Stimulated activated CD4-positive, alpha-beta T cell treated with anti-CD3 and anti-CD28 coated beads, Interleukin-1b, Interleukin-23, amount 100 ng/mL, for 1 hour (primary cell): ENCODE measurements at places on chromosomes 6 and 20.

DNA sequence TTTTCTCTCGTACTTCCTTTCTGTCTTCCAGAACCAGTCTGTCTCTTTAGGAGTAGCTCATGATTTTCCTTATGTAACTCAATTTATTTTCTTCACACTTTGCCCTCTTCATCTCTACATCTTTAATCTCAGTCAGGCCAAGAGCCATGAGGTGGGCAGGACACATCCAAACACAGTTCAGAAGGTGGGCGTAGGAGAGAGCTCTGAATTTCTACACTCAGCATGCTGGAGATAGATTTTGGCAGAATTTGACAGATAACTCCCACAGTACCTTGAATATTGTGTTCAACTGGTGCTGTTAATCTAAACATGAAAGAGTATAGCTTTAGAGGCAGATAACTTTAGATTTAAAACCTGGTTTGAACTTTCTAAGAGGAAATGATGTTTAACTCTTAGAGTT is 23.8 kb upstream of the ZBTB24 start:
- DNase-seq, result no peak

GRCh38 chr6:98525860-98526259 is 308.5 kb upstream of the POU3F2 start:
- no peak for DNase-seq

DNA sequence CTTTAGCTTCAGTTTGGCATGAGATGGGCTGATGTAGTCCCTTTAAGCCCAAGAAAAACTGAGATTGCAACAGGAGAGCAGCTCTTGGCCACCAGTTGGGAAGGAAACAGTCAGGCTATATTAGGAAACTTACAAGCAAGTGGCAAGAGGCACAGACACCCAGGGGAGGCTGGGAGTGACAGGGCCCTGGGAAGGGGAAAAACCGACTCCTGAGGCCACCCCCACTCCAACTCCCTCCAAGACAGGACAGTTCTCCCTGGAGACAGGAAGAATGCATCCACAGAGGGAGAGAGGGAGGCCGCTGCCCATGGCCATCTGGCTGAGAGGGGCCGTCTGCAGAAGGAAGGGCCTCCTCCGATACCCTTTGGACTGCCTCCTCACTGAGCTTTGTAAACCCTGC is 20.5 kb downstream of the JPH2 start:
- DNase-seq, result no peak

- DNase-seq, result no peak
Measured at GRCh38 chr6:52595000-52595795, 18.3 kb upstream of the TRAM2 start.

DNA sequence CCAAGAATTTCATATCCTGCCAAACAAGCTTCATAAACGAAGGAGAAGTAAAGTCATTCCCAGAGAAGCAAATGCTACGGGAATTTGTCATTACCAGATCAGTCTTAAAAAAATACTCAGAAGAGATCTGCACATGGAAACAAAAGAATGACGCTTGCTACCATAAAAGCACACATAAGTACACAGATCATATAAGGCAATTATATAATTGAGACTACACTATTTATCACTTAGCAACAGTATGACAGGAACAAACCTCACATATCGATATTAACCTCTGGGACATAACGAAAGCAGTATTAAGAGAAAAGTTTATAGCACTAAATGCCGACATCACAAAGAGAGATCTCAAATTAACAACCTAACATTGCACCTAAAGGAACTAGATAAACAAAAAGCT is 67.6 kb upstream of the TMEM200A start:
- no peak for DNase-seq

GRCh38 chr20:62754122-62754990 is 41.9 kb upstream of the MRGBP start:
- no peak for DNase-seq

GRCh38 chr6:134057478-134057877 is 5.1 kb upstream of the SLC2A12 start:
- no peak for DNase-seq

DNA sequence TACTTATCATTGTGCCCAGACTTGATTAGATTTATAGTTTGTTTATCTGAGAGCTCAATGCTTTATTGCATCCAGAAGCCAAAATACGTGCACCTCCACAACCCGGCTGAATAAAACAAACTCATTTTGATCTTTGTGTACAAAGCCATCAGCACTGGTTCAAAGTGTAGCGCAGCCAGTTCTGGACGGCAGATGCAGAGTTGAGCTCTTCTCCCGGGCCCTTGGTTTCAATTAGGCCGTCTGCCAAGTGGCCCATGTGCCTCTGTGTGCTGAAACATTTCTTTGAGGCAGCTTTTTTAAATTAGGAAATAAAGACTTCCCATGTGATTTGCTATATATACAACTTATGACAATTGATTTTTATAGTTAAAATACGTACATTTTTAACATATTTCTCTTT is 96.2 kb upstream of the RSPO3 start:
- no peak for DNase-seq

GRCh38 chr6:9647599-9647998 is 767.3 kb downstream of the TFAP2A start:
- DNase-seq, result no peak

DNA sequence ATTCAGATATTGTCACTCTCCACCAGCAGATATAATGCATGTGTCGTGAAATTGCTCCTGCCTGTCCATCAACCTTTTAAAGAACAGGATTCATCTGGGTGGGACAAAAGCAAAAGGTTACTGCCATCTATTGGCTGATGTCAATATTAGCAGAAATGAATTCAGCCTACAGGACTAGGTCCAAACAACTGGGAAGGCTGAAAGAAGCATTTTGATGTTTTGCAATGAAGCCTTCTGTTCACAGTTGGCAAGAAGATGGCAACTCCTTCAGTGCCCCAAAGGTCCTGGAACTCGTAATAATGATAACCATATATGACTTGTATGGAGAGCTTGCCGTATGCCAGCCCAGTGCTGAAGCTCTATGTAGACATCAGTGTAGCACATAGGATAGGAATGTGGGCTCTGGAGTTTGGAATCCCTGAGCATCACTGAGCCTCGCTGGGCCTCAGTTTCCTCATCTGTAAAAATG is 7.5 kb downstream of the BCAS1 start:
- DNase-seq, result no peak

GRCh38 chr6:67210450-67210849 is 1424.6 kb upstream of the ADGRB3 start:
- no peak for DNase-seq

- no peak for DNase-seq
Measured at GRCh38 chr6:86128130-86128814, 485.6 kb upstream of the SYNCRIP start.

DNA sequence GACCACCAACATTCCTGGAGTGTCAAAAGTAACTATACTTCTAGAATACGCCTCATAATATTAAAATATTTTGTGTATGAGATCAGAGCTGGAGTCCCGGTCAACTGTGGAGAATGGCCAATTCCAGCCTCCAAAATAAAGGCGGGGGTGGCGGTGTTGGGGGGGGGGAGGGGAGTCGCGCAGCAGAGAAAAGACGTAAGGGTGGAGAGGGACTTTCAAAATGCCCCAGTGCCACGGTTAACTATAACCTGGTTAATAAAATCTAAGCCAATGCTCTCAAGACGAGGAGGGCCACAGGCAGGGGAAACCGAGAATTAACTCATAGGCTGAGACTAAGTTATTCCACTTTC is 1.3 kb downstream of the NUP153 start:
- DNase-seq, result no peak

- DNase-seq, result no peak
Measured at GRCh38 chr6:96923871-96924493, 546 bp upstream of the KLHL32 start.

DNA sequence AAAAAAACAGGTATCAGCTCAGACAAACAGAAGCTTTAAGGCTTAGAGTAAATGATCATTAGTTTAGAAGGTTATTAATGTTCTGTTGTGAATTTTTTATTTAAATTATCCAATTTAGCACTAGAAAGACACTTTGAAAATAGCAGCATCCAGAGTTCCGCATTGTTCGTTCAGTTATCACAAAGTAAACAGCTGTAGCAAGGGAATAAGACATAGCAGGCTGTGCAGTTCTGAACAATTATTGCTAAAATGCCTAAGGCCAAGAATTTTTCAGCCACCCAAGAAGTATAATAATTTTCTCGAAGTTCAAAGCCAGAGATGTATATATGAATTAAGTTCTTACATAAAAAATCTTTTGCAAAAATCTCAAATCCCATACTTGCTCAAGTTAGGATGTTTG is 8.0 kb upstream of the TNFAIP3 start:
- no peak for DNase-seq

GRCh38 chr6:21767891-21768648 is 174.5 kb downstream of the SOX4 start:
- no peak for DNase-seq

DNA sequence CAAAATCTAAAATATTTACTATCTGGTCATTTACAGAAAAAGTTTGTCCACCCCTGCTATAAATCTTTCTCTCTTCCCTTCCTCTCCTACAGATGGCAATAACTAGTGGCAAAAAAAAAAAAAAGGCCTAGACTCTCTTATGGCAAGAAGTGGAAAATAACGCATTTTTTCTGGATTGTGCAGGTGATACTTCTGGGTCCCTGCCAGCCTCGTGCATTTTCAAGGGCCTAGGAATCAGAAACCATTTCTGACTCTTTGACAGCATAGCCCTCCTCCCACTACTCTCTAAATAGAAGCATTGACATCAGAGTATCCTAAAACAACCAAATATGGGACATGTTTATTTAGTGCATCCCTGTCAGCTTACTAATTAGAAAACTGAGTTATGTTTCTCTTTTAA is 251.0 kb downstream of the KHDC1L start:
- DNase-seq, result no peak

- DNase-seq, result no peak
Measured at GRCh38 chr6:125753937-125754259, 4.5 kb downstream of the HEY2 start.

- DNase-seq, result no peak
Measured at GRCh38 chr20:4961746-4962145, 39.6 kb downstream of the SLC23A2 start.

- no peak for DNase-seq
Measured at GRCh38 chr6:85404564-85405174, 45.2 kb upstream of the NT5E start.

DNA sequence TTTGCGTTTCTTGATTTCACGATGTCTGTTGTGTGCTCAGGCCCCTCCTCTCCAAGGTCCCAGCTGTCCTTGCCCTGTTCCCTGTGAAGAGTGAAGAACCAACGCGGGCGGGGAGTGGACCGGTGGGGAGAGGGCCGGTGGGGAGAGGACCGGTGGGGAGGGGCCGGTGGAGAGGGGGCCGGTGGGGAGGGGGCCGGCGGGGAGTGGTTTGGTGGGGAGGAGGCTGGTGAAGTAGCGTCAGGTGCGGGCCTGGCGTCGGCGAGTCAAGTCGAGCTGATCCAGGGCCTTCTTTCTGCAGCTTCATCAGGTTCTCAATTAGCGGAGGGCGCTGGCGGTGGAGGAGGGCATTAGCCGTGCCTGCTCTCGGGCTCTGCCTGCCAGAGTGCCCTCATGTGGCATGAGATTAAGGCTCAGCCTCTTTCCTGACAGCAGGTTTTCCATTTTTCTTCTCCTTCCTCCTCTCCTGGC is 21.2 kb upstream of the BHLHE23 start:
- DNase-seq, result no peak

DNA sequence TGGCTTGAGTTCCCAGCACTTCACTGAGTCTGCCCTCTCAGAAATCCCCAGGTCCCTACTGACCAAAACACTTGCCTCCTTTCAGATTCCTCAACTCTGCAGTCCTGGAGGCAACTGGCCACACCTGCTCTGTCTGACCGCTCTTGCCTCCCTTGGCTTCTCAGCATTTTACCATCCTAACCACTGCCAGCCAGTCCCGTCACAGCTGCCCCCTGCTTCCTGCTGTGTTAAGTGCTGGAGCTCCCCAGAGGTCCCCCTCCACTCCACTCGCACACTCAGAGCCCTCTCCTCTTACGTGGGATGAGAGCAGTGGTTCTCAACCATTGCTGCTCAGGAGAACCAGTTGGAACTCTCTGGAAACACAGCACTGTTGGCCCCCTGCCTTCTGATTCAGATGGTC is 20.5 kb downstream of the ADAT2 start:
- DNase-seq, result no peak

- no peak for DNase-seq
Measured at GRCh38 chr6:153962555-153962954, 76.5 kb upstream of the OPRM1 start.

GRCh38 chr20:57948180-57948955 is 238.6 kb upstream of the PMEPA1 start:
- DNase-seq, result no peak

- no peak for DNase-seq
Measured at GRCh38 chr6:18062733-18063132, 59.7 kb downstream of the NHLRC1 start.

GRCh38 chr6:132527791-132528190 is 10.3 kb upstream of the TAAR9 start:
- no peak for DNase-seq

- no peak for DNase-seq
Measured at GRCh38 chr6:24549674-24550353, 55.0 kb downstream of the ALDH5A1 start.

DNA sequence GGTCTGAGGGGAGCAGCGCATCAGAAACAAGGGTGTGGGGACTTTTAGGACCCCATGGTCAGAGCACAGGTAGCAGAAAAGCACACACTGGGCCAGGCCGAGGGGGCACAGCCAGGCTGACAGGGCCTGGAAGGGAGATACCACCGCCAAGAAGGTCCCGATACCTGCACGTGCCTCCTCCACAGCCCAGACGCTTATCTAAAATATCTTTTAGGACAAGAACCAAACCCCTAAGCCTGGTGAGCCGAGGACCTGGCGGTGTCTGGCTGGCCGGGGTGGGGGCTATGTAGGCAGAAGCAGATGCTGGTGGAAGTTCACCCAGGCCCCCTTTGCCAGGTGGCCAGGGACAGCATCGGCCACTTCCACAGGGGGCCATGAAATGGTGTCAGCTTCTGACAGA is 89.3 kb downstream of the CDC5L start:
- no peak for DNase-seq

GRCh38 chr20:17835240-17835933 is 133.2 kb downstream of the SNX5 start:
- no peak for DNase-seq

- no peak for DNase-seq
Measured at GRCh38 chr6:81572020-81572419, 180.5 kb downstream of the TENT5A start.

DNA sequence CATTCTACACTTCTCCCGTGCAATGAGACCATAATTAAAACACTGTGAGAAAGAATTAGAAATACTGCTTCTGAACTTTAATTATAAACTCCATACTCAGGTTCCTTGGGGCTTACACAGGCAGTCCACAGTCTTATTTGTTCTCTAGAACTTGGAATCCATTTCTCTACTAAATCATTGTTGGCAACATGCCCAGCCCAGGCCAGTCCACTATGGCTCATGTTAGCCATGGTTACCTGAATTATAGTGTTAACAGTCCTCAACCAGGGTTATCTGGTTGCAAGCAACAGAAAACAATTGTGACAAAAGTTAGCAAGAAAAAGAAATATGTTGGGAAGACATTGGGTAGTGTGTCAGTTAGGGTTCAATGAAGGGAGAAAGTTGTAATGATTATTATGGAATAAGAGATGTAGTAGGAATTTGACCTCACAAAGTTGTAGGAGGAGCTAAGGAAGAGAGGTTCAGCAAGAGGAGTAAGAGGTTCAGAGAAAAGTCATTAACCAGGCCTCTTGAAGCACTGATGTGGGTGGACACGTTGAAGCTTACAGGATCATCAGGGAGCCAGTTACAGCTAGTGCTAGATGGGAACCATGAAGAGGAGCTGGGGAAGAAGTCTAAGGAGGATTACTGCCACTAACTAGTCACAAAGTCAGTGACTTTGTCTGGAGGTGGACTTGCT is 352.5 kb upstream of the PRND start:
- DNase-seq, result no peak

- DNase-seq, result no peak
Measured at GRCh38 chr6:109377717-109378116, 4.5 kb downstream of the CD164 start.

- DNase-seq, result no peak
Measured at GRCh38 chr6:36660771-36661471, 17.6 kb upstream of the CDKN1A start.
